ENCODE measurements at places on chromosomes 3 and 15.

DNA sequence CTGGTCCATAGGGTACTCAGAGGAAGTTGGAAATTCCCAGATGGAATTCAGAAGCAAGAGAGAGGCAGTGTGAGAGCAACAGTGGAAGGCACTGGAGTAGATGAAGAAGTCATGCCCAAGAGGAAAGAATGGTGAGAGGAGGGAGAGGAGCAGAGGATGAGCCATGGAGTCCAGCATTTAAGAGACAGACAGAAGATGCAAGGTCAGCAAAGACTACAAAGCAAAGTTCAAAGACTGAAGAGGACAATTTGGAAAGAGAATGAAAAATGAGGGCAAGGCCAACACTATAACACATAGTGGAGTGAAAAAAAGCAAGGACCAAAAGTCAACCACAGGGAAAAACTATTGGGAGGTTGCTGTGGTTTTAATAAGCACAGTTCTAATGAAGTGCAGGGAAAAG lies 178.7 kb downstream of the SSR3 start:
- no peak for DNase-seq

- no peak for DNase-seq
These were observed 82.9 kb upstream of the SPATA12 start for GRCh38 chr3:56977561-56977889.

DNA sequence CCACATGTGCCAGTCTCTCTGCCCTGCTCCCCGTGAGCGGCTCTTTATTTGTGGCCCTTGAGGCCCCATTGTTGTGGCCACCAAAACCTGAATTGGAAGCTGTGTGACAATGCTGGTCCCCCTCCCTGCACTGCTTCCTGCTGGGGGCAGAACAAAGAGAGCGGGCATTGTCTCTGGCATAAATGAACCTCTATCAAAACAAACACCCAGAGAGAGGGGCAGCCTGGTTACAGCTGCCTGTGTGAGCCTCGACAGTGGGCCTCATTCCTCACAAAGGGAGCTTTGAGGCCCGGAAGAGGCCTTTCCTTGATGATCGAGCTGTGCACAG lies 152.9 kb downstream of the IGF1R start:
- no peak for DNase-seq

DNA sequence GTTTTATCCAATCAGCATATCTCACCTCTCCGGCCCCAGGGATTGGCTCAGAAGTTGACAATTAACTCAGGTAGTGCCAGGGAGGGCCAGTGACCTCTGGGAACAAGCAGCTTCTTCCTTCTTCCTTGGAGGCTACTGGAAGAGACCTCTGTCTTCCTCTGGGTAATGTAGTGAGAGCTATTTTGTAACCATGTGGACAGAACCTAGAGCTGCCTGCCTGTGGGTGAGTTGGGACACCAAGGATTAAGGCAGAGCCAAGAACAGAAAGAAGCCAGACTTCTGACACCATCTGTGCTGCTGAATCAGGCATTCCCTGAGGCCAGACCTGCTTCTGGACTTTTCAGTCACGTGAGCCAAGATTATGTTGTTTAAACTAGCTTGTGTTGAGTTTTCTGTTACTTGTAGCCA lies 5.9 kb upstream of the NDUFAF1 start:
- DNase-seq: no peak

DNA sequence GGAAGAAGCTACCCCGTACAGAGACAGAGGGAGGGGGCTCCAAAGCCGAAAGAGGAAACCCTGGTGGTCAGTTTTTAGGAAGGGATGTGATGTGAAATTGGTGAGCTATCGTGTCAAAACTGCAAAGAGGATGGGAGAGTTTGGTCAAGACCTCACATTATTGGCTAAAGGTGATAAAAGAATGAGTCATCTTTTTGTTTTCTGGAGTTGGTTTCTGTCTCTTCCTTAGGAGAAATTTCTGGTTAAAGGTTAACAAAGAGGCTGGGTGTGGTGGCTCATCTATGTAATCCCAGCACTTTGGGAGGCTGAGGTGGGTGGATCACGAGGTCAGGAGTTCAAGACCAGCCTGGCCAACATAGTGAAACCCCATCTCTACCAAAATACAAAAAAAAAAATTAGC lies 217.8 kb upstream of the CBLB start:
- DNase-seq: no peak

GRCh38 chr15:94236608-94237007 lies 5.2 kb downstream of the MCTP2 start:
- no peak for DNase-seq

GRCh38 chr3:111277226-111277625 lies 205.6 kb downstream of the NECTIN3 start:
- no peak for DNase-seq

GRCh38 chr15:33194237-33194636 lies 277 bp downstream of the FMN1 start:
- DNase-seq: no peak

DNA sequence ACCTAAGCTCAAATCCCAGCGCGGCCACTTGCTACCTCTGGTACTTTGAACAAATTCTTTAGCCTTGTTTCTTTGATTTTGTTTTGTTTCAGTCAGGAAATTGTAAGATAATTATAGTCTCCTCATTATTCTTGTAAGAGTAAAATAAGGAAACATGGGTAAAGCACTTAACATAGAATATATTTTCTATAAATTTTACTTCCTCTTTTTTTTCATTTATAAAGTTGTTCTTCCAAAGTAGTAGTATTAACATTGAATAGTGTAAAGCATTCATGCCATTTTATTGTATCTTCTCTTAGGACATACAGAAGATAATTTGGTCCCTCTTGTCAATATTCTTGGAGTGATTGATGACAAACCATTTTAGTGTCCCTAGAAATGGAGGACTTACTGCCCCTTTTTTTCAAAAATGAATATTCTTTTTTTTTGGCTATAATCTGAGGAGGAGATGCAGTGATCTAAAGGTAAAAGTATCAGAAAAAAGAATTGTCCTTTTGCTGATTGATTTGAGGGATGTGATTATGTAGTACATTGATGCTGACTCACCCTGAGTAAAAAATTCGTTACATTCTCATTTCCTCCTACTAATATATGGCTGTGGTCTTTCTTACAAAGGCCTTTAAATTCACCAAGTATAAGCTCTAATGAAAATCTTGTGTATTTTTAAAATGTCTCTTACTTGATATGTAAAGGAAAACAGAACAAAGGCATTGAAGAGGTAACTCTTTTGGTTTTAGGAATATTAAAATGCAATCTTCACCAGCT lies 51.0 kb downstream of the ALCAM start:
- DNase-seq: no peak

DNA sequence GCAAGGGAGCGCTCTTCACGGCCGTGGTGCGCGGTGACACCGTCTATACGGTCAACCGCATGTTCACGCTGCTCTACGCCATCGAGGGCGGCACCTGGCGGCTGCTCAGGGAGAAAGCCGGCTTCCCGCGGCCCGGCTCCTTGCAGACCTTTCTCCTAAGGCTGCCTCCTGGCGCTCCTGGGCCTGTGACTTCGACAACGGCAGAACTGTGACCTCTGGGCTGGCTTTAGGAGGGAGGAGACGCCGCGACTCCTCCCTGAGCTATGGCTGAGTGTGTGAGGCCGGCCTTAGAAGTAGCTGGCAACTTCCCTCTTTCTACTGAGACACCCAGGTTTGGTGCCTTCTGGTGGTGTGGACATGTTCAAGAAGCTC lies 1.4 kb downstream of the KBTBD13 start:
- DNase-seq: peak; percentile 61

- DNase-seq: no peak
These were observed 17.0 kb downstream of the BCL2A1 start for GRCh38 chr15:79953951-79954444.

GRCh38 chr3:196499061-196499460 lies 4.5 kb downstream of the RNF168 start:
- DNase-seq: no peak

DNA sequence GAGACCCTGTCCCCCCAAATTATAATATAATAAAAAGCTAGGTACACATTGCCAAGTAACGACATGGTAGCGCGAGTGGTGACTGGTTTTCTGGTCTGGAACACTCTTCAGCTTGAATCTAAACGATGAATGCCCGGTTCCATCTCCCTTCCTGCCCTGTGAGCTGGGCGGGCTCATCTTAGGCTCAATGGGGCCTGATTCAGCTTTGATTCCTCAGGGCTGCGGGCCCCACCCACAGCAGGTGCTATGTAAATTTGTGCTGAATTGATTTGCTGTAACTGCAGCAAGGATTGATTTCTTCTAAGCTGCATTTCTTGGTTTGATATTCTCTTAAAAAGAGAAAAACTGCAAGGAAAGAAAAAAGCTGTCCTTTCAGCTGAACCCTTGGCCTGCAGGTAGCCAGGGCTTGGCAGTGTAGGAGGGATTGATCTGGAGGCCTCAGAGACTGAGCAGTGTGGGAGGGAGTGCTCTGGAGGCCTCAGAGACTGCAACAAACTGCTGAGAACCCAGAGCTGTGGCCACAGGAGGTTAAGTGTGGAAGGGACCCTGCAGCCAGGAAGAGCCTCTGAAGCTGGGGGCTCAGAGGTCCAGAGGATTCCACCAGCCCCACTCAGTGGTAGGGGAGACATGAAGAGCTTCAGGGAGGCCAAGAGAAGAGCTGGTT lies 231.6 kb downstream of the XXYLT1 start:
- no peak for DNase-seq

DNA sequence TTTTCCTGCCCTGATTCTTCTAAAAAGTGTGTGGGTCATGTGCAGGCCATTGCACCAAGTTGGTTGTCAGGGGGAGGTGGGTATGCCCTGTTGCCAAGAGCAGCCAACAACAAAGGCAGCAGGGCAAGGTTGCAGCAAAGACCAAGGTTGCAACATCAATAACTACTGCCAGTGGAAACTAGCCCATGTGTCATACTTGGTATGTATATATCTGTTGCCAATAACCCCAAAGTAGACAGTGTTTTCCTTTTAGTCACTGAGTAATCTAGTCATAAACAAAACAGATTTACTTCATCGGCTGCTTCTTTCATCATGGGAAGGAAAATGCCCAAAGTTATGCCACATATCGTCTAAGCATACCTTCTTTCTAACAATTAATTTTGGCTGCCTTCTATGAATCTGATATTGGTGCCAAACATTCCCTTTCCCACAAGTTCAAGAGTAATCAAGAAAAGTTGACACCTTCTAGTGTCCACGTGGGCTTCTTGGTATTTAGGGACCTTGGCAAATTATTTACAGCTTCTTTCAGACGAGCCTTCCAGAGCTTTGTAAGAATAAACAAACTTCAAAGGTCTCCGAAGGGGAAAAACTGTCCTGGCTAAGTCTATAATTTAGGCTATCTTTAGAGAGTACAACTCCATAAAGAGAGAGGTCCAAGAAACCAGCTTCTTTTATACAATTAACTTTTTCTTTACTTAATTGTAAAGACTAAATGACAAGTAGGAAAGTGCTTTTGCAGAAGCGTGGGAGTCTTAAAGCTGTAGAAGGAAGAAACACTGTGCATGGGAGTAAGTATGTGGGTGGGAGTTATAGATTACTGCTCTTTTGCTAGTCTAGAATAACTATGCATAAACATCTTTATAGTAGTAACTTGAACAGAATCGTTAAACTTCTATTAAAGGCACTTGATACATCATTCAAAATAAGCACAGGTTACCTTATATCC lies 10.0 kb upstream of the MBNL1 start:
- DNase-seq: peak; percentile 76

DNA sequence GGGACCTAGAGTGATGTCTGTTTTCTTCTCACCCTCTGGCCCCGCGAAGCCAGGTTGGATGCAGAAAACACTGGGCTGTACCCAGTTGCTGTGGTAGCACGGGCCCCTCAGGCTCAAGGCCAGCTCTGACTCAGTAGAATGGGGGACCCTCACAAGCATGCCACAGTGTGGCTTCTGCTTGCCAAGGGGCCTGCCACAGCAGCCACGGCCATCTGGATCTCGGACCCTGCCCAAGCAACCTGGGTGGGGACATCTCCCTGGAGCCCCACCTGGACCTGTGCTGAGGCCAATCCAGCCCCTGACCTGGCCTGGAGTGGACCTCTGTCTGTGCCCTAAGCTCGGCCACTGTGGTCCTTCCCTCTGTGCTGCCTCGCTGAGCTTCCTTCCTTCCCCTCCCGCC lies 59.0 kb downstream of the MGLL start:
- DNase-seq: no peak

DNA sequence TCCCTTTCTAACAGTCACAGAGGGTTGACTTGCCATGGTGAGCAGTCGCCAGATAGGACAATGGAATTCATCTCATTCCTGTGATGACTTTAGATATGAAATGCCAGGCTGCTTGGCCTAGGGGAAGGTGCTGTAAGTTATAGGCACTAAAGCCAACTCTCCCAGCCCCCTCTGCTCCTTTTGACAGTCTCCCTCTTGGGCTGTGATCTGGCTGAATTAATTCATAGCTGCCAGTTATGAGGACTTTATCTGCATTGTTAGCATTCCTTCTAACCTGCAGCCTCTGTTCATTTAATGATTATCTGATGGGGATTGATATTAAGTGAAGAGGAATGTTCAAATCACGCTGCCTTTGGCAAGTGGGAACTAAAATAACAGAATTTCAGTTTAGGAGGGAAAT lies 427.1 kb upstream of the RASGRP1 start:
- no peak for DNase-seq

GRCh38 chr3:39147711-39148434 lies 5.5 kb downstream of the CSRNP1 start:
- peak; percentile 35 for DNase-seq

DNA sequence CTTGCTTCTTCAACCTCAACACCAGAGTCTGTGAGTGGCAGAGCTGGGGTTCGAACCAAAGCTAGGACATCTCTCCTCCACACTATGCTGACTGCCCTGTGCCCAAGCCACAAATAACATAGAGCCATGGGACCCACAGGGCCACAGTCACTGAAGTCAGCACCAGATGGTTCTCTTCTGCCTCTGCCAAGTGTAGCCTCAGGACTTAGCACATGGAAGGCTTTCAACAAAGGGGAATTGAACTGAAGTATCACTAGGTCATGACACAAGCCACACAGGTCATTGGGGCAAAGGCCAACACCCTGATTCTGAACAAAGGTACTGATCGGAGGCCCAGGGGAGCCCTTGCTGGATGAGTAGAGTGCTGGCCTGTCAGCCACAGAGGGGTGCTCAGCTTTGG lies 83.6 kb downstream of the BDH1 start:
- no peak for DNase-seq

DNA sequence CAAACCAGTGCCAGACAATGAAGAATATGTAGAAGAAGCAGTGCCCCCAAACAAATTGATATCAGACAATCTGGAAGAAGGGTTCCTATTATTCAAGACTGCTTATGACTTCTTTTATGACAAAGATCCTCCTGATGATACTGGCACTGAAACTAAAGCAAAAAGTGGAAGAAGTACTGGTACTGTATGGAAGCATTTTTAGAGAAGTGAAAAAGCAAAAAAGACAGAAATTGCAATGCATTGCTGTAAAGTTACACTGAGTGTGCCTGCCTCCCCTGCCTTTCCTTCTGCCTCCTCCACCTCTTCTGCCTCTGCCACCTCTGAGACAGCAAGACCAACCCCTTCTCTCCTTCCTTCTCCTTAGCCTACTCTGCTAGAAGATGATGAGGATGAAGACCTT lies 167.6 kb downstream of the PLCL2 start:
- no peak for DNase-seq

- DNase-seq: peak; percentile 45
These were observed 113.7 kb downstream of the LIPC start for GRCh38 chr15:58545307-58546065.

- no peak for DNase-seq
These were observed 161.6 kb downstream of the LPP start for GRCh38 chr3:188315553-188315952.

Measured in stimulated activated CD4-positive, alpha-beta T cell treated with anti-CD3 and anti-CD28 coated beads, Interleukin-1b, Interleukin-23, amount 100 ng/mL, for 48 hours (primary cell).